ENCODE measurements at places on chromosomes 13 and 19.

GRCh38 chr13:59750860-59751259, 412.9 kb downstream of the DIAPH3 start:
- DNase-seq, result no peak

- DNase-seq, result no peak
These were observed 9.5 kb downstream of the MIER2 start for GRCh38 chr19:335072-335471.

- no peak for DNase-seq
These were observed 297.2 kb downstream of the DCT start for GRCh38 chr13:94182185-94182761.

- DNase-seq, result no peak
These were observed 437.5 kb downstream of the FGF9 start for GRCh38 chr13:22108283-22108942.

DNA sequence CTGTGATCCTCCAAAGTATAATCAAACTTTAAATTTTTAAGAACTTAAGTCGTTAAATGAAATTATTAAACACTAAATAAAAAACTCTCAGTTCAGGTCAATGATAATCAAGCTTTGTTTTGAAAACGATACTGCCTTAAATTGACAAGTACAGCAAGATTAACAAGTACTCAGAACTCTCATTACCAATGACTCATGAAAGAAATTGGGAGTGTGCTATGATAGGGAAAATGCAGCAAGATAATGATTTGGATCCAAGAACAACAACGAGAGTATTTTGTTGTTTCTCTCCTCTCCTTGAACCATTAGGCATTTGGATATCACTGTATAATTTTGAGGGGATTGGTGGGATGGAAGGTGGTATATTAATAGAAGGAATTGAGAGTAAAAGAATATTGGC, 10.2 kb downstream of the N4BP2L2 start:
- no peak for DNase-seq
